Stimulated activated CD4-positive, alpha-beta T cell treated with anti-CD3 and anti-CD28 coated beads, Interleukin-4, amount 100 ng/mL, for 4 hours (primary cell): ENCODE measurements at places on chromosomes 2 and 18.

DNA sequence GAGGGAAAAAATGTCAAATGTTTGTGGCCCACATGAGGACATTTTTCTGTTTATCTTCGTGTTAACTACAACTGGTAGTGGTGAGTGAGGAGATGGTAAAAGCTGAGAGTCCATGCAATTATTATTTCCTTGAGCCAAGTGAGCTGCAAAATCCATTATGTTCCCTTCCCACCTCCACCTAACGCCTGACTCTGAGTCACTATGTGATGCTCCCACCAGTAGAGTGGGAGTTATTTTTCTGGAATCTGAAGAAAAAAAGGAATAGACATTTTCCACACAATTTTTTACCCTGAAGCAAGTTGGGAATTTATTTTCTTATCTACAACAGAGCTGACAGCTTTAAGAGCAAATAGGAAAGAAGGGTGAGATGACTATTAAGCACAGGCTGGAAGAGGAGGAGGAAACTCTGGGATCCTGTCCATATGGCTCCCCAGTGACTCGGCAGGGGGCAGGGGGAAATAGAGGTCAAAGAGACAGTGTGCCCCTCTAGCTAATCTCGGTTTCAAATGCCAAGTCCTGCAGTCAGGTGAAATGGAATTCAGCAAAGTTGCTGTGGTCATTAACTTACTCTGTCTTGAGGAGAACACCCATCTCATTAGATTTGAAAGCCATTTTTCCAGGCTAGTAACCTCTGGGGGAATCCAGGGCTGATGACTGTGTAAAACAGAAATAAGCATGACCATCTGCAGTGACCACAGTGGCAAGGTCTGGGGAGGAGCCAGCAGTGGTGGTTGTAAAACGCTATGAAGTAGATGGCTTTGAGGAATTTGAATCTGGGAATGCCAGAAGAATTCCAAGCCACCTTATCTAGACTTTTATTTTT is 463.9 kb downstream of the STK39 start:
- no peak for DNase-seq

DNA sequence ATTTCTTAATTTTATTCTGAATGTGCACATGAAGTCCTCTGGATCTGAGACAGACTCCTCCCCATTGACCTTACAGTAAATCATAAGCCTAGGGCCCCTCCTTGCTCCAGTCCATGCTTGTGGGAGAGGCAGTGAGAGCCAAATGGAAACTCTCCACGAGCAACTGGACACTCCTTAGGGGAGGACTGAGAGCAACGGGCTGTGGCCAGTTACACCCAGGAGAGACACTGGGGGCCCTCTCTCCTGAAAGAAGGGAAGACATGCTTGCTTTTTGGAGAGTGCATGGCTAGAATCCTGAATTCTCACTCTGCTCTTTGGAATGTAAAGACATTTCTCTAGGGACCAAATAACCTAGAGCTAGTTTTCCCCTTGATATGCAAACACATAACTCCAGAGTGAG is 49.0 kb upstream of the BIN1 start:
- no peak for DNase-seq

- DNase-seq: no peak
Observed at GRCh38 chr2:120656273-120656950, 79.3 kb upstream of the GLI2 start.

GRCh38 chr2:101698844-101699754 is 1.6 kb downstream of the MAP4K4 start:
- no peak for DNase-seq

- no peak for DNase-seq
Observed at GRCh38 chr18:69680123-69680522, 267.6 kb downstream of the CD226 start.

GRCh38 chr2:96260387-96261260 is 5.2 kb downstream of the TMEM127 start:
- DNase-seq: no peak

- no peak for DNase-seq
Observed at GRCh38 chr18:48942554-48943261, 8.1 kb downstream of the SMAD7 start.

DNA sequence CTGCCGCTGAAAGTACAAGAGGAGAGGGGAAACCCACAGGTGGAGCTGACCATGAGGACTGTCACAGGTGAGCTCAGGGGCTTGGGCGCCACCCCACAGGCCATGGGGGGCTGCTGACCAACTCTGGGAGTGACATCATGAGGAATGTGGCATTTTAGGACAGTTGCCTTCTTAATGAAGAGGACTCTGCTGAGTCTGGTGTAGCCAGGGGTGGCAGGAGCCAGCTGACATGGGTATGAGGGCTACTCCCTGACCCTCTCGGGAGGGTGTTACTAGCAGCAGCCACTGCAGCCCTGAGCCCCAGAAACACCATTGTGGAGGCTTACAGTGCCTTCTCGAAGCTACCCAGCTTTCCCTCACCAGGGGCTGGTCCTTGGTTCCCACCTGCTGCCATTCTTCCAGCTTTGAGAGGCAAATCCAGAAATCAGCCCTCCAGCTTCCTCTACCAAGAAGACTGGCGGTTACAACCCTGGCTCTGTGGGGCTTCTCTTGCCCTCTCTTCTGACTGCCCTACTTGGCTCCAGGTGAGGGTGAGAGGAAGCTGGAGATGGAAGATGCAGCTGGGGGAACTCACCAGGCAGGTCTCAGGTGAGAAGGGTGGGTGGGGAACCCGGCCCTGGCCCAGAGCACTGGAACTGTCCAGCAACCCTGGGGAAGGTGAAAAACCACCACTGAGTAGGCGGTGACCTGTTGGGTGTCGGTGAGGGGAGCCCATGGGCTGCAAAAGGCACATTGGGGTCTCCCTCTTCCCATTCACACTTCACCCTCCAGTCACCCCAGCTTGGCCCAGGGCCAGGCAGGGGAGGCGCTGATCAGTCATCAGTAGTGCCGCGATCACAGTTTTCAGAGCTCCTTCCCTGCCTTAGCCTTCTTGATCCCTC is 98.5 kb downstream of the MCFD2 start:
- no peak for DNase-seq

- no peak for DNase-seq
Observed at GRCh38 chr2:40256649-40257048, 195.2 kb downstream of the SLC8A1 start.

- no peak for DNase-seq
Observed at GRCh38 chr2:186820303-186820702, 28.7 kb downstream of the ZSWIM2 start.

DNA sequence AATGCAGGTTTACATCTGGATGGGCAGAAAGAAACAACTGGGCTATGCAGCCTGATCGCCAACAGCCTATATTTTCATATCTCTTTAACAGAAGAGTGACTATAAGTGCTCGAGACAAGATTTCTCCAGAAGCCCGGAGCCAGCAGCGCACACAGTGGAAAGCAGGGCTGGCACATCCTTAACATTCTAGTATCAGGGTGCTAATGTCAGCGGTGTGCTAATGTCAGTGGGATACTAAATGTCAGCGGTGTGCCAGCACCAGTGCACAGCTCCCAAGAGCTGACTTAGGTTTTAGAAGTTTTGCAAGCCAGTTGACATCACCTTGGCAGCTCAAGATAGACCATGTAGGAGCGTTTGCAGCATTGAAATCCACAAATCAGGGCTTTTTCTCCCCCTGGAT is 8.3 kb downstream of the BMP10 start:
- DNase-seq: no peak

- no peak for DNase-seq
Observed at GRCh38 chr18:49139766-49140165, 189.0 kb upstream of the SMAD7 start.

DNA sequence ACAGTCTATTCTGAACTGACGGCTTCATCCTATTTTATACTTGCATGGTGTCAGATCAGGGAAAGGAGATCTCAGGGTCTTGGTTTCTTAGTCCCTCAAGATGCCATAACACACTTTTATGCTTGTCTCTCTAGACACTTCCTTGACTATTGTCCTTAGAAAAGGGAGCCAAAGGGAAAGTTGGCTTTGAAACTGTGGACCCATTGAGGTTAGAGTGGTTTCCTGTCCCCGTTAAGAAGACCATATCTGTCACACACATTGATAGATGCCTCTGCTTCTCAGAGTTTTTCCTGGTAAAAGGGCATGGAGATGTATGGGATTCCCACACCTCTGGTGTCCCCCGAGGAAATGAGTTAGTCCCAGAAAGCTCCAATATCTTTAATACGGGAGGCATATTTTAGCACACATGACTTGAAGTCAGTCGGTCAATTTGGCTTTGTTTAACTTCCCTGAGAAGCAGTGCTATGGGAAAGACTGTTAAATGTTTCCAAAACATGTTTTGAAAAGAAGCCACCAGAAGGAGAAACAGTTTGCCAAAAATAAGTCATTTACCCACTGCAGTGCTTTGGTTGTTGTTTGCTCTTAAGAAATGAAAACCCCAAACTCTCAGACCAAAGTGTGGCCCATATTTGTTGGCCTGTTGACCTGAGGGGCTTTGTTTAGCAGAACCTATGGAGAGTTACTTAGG is 133.4 kb upstream of the CXCR4 start:
- no peak for DNase-seq

DNA sequence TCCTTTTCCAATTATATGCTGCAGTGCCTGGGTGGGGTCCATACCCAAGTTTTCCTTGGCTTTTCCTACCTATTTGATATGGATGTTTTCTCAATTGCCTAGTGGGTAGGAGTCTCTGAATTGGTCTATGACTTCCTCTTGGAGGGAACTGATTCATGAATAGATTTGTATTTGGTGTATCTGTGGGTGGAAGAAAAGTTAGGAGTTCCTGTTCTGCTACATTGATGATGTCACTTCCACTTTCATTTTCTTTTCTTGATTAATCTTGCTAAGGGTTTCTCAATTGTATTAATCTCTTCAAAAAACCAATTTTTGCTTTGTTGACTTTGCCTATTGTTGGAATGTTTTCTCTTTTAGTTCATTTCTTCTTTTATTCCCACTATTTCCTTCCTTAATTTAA is 37.4 kb upstream of the SLC9A2 start:
- DNase-seq: no peak

GRCh38 chr18:70576276-70577022 is 287.6 kb downstream of the SOCS6 start:
- no peak for DNase-seq

DNA sequence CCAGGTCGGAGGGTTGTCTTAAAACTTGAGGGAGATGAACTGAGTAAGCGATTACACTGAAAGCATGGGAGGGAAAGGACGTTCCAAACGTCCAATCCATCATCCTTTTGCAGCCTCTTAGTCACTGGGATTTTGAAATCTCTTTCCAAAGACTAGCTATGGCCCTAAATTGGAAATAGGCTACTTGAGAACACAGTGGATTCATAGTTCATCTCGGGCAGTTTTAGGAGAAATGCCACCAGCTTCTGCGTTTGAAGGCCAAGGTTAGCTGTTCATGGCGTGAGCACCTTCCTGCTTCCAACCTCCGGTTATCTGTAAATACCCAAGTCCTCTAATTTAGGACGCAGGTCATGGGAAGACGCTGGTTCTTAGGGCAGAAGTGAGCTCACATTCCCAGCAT is 821 bp upstream of the EML6 start:
- no peak for DNase-seq

DNA sequence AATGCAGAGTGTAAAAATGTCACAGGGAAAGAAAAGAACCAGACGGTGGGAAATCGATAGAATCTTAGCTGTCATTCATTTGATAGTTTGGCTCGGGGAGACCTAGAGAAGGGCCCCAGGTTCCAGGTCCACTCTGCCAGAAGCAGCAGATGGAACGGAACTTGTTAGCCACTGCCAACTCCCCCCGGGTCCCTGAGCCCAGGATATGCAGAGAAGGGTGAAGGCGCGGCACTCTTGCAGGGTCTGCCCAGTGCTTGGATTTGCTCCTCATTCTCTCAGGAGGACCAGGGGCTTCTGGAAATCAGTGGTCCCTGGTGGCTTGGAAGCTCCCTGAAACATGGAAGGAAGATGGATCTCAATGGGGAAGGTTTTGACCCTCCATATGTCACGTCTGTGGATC is 11.6 kb upstream of the XDH start:
- DNase-seq: no peak

GRCh38 chr2:187138265-187138664 is 289.3 kb upstream of the ZSWIM2 start:
- no peak for DNase-seq

DNA sequence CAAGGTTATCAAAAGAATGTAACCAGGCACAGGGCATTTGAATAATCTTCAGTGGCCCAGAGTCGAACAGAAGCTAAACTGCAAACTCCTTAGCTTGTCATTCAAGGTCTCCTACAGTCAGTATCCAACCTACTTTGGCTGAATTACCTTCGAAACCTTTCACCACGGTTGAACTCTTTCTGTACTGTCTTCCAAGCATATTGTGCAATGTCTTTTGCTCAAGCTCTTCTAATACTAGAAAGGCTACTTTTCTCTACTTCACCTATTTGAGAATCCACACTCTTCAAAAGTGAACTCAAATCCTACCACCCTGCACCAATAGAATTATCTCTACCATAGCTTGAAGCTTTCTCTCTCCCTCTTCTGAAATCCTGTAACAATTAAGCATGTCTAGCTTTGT is 142.9 kb downstream of the NR4A2 start:
- DNase-seq: no peak

- DNase-seq: no peak
Observed at GRCh38 chr2:449246-450067, 161.6 kb upstream of the ALKAL2 start.

DNA sequence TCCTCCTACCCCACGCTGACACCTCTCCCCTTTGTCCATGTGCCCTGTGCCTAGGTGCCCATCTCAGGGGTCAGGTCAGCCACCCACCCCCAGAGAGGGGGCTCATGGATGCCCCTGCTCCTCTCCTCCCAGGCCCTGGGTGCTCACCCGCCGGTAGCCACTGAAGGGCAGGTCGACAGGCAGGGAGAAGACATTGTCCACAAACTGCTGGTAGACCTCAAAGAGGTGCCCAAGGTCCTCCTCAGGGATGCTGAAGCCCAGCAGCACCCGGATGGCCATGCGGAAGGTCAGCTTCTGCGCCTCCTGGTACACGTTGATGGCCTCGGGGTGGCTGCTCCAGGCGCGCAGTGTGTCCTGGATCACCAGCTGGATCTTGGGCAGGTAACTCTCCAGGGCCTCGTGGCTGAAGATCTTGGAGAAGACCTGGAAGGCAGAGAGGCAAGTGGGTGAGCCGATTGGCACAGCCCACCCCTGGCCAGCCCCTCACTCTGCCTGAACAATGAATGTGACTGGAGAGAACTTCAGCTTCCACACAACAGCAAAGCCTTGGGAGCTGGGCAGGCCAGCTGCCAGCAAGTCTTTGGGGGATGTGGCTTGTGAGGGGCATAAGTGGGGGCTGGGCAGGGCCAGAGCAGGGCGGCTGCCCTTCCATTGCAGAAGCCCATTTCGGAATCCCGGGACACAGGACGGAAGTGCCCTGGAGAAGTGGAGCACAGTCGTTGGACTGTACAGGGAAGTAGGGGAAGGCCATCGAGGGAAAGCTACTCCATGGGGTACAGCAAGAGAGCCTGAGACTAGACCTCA is 12.5 kb downstream of the CYP26B1 start:
- DNase-seq: no peak

- DNase-seq: no peak
Observed at GRCh38 chr18:61085761-61086160, 247.5 kb upstream of the CDH20 start.
